ENCODE measurements at places on chromosomes 2 and 18.

- DNase-seq, result no peak
These were observed 27.5 kb upstream of the MARCHF7 start for GRCh38 chr2:159684796-159685195.

DNA sequence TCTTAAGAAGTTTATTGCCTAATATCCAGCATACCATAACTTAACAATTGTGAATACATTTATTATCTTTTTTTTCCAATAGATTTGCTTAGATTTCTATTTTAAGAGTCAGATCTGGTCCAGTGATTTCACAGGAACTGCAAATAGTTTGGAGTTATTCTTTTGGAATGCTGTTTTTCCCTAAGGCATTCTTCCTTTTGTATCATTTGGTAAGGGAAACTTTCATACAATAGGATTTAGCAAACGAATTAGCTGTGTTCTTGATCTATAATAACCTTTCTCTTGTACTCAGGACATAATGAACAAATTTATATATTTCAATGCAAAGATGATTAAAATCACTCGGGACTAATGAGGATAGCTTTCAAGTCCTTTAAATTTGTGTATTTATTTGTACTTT, 201.6 kb downstream of the ERBB4 start:
- no peak for DNase-seq

DNA sequence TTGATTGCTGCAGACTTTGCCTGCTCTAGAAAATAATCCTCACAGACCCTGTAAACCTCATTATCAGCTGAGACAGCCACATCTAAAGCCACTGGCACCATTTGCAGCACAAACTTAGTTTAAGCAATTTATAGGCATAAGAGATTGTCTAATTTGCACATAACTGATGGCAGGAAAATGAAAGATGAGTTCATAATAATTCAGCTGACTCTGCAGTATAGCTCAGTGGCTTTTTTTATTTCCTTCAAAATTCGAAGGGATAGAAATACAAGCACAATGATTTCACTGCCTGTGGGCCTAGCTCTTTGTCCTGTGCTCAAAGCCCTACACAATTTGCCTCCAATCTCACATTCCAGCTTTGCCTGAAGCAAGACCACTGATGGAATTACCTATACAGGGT, 341.2 kb downstream of the RAD51AP2 start:
- no peak for DNase-seq

- DNase-seq, result no peak
These were observed 6.9 kb downstream of the INHA start for GRCh38 chr2:219578811-219579613.

GRCh38 chr2:38737925-38738324, 13.2 kb downstream of the SRSF7 start:
- no peak for DNase-seq

DNA sequence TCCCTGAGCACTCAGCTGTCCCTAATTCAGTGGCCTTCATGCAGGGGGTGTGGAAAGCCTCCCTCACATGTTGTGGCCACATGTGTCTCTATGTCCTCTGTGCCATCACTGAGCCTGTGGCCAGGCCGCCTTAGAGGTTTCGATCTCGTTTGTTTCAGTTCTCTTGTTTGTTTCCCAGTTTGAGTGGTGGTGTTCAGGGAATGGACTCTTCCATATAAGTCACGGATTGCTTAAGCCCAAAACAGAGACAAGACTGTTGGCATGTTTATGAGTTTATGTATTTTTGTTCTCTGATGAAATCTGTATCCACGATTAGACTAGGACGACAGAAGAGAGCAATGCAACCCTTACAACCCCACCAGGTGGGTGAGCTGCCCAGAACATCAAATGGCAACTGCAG, 134.5 kb downstream of the CCBE1 start:
- DNase-seq, result no peak

- no peak for DNase-seq
These were observed 143.2 kb upstream of the RND3 start for GRCh38 chr2:150630587-150631235.

DNA sequence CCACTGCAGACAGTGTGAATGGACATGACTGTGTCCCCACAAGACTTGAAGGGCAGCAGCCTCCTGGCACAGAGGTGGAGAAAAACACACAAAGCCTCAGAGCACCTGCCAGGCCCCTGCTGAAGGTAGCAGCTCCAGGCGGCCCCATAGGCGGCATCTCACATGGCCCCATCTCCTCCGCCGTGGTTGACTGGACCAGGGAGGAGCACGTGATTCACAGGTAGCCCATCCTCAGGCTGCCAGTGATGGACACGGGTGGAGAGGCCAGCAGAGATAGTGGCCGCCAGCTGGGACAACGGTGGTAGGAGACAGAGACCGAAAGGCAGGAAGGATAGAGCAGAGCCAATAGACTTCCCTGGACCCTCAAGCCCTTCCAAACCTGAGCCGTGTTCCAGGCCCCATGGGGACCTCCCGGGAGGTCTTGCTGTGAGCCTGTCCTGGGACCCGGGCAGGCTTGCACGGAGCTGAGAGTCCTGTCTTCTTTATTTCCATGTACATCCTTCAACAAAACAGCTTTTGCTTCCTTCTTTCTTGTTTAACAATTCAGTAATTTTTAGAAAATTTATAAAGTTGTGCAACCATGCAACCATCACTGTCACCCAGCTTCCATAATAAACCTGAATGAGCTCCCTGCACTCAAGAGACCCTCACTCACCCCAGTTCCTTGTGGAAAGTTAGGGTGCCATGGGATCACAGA, 26.9 kb downstream of the GPR55 start:
- peak; percentile 25 for DNase-seq

DNA sequence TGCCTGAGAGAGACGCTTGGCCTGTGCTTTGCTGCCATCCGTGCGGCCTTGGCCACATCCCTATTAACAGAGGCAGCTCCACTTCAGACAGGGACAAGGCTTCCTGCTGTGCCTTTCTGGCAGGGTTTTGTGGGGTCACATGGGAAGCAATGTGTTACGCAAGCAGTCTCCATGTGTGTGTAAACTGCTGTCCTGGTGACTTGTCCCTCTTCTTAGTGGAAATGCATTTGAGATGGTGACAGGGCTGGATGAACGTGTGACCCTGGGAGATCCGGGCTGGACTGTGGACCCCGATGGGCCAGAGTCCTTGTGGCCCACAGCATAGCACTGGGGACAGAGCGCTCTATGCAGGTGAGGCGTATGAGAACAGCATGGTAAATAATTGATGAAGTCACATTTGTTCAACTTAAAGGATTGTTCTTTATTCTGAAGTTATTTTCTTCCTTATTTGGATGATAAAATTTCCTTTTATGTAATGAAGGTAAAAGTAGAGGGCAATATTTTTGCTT, 23.2 kb downstream of the ASB1 start:
- peak; percentile 90 for DNase-seq

- DNase-seq, result no peak
These were observed 225.4 kb downstream of the TWIST2 start for GRCh38 chr2:239073270-239073669.

GRCh38 chr2:11722292-11723060, 24.0 kb upstream of the LPIN1 start:
- DNase-seq, result no peak

DNA sequence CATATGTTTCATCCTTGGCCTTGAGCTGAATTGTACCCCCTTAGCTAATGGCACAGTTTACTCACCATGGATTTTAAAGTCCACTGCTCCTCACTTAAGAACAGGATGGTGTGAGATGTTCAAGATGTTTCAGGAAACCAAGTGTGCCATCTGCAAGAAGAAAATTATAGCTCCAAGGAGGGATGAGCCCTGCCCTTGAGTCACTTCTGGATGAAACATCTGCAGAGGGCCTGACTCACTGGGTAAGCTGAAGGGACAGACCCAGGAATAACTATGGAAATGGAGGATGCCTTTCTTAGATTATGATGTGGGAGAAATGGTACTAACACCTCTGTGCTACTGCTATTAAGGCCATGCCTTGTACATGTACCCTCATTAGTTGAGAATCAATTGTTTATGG, 6.4 kb downstream of the MARS2 start:
- DNase-seq, result no peak

DNA sequence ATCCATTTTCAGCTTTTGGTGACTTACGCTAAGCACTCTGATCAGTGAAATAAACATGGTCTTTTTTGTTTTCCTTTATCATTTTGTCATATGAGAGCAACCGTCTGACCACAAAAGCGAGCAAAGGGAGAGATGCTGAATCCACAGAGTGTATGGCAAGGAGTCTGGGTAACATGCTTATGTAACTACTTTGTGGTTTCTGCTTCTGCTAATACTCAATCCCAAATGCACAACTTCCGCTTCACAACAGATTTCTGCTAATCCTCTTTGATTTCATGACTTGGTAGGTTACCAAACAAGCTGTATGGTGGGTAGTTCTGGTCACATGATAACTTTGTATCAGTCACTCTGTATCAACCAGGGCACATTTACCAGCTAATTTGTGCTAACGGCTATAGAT, 908.4 kb upstream of the CRIM1 start:
- no peak for DNase-seq

DNA sequence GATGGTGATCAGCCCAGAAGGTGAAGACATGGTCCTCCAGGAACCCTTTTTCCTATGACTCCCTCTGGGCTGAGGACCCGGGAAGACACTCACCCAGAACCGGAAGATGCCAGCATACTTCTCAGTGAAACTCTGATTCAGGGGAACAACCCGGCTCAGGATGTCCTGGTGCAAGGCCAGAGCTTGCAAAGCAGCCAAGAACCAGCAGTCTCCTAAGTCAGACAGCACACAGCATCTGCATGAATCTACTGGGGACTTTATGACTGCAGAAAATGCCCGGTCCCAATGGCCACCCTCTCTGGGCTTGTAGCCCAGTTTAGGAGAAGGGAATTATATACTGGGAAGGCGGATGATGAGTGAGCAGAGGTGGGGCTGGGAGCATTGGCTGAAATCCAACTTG, 15.3 kb downstream of the CAPN14 start:
- no peak for DNase-seq

DNA sequence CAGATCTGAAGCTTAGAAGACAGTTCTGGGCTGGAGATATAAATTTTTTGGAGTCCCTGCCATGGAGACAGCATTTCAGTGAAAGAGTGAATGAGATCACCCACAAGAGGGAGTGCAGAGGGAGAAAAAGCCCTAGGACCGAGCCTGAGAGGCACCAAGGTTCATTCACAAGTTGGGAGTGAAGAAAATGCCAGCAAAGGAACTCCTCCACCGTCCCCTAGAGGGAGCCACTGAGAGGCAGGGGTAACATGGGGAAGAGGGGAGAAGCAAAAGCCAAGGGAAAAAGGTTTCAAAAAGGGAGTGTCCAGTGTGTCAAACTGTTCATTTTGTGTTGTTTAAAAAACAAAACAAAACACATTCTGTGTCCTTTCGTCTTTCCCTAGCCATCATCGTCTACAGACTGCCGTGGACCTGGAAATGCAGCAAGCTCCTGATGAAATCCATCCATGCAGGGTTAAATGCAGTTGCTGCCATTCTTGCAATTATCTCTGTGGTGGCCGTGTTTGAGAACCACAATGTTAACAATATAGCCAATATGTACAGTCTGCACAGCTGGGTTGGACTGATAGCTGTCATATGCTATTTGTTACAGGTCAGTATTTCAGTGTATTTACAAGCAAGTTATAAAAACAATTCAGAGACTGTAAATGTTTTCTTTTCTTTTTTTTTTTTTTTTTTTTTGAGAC, 19.1 kb downstream of the CYBRD1 start:
- DNase-seq, result no peak

DNA sequence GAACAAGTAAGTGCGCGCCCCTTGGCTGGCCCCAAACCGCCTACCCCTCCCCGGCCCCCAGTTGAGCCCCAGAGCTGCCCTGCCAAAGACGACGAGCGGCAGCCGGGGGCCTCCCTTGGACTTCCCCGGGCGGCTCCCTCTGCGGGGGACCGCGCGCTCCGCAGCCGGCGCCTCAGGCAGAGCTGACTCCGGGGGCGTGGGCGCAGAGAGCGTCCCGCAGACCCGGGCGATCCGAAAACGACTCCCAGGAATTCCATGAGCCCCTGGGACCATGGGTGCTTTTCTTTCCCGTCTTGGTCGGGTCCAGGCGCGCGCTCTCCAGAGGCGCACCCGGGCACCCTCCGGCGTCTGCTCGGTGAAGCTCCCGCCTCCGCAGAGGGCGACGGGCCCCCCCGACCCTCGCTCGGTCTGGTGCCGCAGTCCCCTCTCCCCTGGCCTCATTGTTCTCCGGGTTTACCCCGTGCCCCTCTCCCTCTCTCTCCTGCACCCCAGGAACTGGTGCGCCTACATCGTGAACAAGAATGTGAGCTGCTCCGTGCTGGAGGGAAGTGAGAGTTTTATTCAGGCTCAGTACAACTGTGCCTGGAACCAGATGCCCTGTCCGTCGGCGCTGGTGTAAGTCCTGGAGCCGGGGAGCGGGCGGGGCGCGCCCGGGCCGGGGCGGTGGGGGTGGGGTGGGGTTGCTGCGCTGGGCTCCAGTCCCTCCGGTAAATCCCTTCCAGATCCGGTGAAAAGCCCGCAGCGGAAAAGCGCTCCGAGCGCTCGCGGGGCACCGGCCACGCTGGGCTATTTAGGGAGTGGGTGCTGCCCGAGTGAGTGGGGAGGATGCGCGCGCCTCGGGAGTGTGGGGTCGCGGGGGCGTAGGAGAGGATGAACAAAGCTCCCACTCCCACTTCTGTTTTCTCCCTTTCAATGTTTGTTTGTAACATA, 776 bp downstream of the EMILIN2 start:
- peak; percentile 68 for DNase-seq

GRCh38 chr18:22913861-22914260, 19.3 kb upstream of the RBBP8 start:
- no peak for DNase-seq

- no peak for DNase-seq
These were observed 533.1 kb downstream of the RNF144A start for GRCh38 chr2:7450188-7450832.

DNA sequence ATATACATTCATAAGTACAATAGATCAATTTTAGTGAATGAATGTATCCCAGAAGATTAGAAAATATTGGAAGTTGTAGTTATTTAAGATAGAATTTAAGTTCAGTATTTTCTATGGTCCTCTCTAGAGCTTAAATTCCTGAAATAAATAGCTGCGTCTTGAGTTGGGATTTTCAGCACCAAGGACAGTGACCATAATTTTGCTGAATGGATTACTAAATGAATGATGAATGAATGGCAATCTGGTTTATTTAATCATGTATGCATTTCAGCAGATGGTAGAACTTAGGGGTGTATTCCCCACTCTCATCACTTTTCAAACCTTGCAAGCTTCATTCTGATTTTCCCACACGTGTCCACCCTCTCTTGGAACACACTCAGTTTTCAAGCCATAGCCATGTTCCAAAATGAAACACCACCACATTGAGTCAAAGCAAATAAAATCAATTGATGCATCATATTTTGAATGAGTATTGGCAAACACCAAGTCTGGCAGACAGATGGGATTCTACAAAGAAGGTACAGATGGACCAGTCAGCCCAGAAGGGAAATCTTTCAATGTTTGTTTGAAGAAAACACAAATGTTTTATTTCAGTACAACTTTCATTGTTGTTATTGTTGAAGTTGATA, 362.2 kb upstream of the NXPH2 start:
- DNase-seq, result no peak

GRCh38 chr2:38862476-38862875, 13.3 kb downstream of the DHX57 start:
- no peak for DNase-seq

- no peak for DNase-seq
These were observed 37.2 kb upstream of the NEMP2 start for GRCh38 chr2:190571686-190572085.
